Activated CD8-positive, alpha-beta memory T cell treated with anti-CD3 and anti-CD28 coated beads, Interleukin-2, amount 10 ng/mL, durations not matched to agents 7 days and 5 days (primary cell): ENCODE measurements at places on chromosomes 1 and 21.

DNA sequence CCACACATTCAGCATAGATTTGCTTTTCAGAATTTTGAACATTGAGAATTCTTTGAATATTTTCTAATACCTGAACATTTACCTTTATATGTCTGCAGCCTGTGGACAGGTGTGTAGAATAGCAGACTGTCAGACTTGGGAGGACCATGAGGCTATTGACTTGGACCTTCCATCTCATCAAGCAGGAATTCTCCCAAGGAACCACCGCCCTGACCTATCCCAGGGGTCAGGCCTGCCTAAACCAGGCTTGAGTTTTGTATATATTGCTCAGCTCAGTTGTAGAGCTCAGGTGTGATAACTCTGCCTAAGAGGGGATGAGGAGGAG is 53.2 kb downstream of the RUNX1 start:
- DNase-seq = no peak

GRCh38 chr1:78884685-78885452 is 121.7 kb downstream of the ADGRL4 start:
- no peak for DNase-seq

DNA sequence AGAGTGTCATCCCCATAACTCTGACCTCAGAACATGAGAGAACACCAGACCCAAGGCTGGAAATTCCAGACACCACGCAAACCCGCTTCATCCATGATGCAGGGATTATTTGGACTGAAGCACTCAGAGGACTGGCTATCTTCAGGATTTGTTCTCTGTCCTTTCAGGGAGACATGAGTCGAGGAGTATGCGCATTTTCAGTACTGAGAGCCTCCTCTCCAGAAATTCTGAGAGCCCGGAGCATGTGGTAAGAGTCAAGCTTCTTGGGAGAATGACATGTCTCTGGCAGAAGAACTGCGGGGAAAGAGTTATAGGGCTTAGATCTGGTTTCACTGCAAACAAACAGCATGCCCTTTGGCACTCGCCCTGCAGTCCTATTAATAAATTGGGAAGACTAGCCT is 6.9 kb downstream of the LAX1 start:
- DNase-seq = no peak

DNA sequence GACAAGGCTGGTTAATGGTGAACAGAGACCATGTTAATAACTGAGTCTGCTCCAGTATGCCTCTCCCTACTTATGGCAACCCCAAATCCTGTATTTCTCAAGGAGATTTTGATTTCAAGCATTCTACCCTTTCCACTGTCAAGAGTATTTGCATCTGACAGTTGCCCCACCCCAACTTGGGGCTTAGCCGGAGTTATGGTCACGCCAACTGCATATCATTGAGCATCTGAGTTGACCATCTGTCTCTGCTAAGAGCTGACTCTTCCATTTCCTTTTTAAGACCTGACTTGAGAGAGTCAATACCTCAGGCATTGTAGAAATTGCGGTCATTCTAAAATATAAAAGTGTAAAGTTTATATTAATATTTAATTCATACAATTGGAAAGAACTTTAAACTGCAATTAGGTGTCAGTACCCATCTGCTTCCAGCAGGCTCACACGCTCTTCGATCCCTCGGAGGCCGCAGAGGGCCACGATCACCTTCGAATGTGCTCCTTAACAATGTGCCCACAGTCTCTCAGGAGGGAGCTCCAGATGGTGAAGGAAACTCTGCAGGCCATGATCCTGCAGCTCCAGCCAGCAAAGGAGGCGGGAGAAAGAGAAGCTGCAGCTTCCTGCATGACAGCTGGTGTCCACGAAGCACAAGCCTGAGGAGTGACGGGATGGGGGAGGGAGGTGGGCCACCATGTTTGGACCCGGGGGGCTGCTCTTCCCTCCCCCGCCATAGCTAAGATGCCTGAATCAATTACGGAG is 409.8 kb downstream of the DISC1 start:
- no peak for DNase-seq

DNA sequence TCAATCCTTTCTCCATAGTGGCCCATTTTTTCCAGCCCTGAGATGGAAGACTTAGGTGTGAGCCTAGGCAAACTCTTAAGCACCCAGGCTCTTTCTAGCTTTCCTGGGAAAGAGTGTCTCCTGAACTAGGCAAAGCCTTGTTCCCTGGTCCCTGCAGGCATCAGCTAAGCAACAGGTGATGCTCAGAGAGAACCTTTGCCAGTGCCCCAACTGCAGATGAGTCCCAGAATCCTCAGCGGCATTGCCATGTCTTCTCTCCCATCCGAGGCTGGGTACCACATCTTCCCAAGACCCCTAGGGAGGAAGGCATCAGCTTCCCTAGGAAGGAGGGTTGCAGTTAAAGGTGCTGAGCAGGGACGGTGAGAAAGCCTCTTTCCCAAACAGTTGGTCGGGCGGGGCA is 8.2 kb upstream of the VSIG8 start:
- DNase-seq = no peak

GRCh38 chr21:38326429-38326828 is 69.6 kb downstream of the KCNJ15 start:
- no peak for DNase-seq

- DNase-seq = no peak
These were observed 26.1 kb upstream of the ZNF496 start for GRCh38 chr1:247357781-247358211.

GRCh38 chr1:5802606-5803005 is 189.6 kb downstream of the NPHP4 start:
- DNase-seq = no peak

DNA sequence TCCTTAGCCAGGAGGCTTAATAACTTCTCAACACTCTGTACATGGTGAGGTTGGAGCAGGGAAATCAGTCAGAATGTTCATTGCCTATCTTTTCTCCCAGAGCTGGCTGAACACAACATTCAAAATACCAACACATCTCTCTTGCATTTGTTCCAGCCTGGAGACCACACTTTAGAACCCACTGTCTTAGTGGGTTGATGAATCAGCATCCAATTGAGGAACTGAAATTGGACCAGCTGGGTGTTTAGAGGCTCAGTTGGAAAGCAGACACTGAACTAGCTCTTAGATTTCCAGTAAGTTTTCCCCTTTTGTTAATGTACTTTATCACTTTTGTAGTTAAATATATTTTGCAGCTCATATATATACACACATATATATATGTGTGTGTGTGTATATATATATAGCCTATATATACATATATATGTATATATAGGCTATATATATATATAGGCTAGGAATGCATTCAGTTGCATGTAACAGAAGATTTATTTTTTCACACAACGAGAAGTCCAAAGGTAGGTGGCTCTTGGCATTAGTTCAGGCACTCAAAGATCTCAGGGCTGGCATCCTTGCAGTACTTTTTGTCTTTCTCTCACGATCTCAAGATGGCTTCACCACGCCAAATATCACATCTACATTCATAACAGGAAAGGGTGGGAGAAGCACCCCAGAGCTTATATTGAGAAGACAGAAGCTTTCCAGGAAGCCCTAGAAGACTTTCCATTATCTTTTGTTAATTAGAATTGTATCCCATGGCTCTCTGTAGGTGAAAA is 35.0 kb upstream of the HUNK start:
- no peak for DNase-seq

DNA sequence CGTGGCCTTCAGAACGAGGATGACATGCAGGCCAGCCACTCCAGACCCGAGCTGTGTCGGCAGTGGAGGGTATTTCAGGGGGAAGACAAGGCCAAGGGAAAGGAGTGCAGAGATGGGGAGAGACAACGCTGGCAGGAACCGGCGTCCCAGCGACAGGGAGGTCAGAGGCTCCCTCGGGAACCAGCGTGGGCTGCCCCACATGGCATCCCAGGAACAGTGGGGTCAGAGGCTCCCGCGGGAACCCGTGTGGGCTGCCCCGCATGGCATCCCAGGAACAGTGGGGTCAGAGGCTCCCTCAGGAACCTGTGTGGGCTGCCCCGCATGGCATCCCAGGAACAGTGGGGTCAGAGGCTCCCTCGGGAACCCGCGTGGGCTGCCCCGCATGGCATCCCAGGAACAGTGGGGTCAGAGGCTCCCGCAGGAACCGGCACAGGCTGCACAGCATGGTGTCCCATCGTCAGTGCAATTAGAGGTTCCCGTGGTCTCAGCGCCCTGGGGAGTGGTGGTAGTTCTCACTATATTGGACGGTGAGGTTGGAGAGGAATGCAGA is 43.0 kb downstream of the SLC19A1 start:
- DNase-seq = no peak

DNA sequence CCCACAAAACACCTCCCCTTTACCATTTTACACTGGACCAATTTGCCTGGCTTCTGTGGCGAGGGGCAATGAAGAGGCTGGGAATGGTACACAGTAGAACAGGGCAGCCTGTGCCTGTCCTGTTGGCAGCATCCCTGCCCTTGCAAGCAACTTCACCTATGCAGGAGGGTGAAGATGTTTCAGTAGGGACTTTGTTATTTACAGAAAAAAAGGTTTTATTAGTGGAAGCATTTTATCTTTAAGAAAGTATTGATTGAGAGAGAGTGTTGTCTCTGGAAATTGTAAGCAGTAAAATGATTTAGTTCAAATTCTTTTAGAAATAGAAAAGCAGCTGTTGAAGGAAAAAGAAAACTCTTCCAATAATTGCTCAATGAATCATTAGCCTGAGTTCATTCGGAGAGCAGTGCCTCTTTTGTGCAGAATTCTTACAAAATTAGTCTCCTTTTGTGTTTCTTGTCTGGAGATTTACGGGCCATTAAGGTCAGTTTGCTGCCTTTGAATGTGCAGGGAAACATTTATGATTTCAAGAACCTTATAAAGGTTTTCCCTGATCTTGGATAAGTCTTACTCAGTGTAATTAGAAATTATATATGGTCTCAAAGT is 49.1 kb downstream of the HHAT start:
- no peak for DNase-seq

DNA sequence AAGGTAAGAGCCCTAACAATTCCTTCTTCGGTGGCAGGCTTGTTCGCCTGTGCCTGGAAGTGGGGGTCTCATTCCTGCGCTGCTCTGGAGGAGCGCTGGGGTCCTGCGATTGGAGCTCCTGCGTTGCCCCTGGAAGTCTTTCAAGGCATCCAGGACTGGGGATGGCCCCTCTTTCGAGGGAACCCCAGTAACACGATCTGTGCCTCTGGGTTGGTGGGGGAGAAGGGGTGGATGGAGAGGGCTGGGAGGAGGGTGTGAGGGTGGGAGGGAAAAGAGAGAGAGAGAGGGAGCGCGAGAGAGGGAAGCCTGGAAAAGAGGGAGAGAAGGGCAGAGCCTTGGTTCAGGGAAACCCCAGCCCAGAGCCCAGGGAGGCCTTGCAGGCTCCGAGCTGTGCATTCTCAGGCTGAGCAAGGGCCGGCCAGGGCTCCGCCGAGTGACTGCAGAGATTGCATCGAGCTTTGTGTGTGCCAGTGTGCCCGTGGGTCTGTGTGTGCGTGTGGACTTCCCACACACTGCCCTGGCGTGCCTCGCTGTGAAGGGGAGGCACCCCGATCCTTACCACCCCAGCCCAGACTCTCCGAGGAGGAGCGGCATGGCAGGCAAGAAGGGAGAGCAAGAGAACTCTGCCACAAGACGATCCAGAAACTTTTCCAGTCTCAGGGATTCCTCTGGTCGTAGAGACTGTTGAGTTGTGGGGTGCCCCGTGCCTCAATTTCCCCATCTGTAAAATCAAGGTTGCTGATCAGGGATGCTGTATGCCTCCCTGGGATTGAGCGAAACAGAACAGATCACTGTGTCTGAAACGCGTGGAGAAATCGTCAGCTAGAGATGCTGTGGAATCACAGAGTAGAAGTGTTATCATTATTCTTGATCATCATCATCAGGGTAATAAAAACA is 619 bp downstream of the BCL9 start:
- no peak for DNase-seq

- no peak for DNase-seq
These were observed 24.7 kb downstream of the NPHS2 start for GRCh38 chr1:179550746-179551682.

- DNase-seq = no peak
These were observed 36.8 kb downstream of the CLCA1 start for GRCh38 chr1:86505564-86505902.

- no peak for DNase-seq
These were observed 369.7 kb downstream of the MATN1 start for GRCh38 chr1:30353637-30354036.

DNA sequence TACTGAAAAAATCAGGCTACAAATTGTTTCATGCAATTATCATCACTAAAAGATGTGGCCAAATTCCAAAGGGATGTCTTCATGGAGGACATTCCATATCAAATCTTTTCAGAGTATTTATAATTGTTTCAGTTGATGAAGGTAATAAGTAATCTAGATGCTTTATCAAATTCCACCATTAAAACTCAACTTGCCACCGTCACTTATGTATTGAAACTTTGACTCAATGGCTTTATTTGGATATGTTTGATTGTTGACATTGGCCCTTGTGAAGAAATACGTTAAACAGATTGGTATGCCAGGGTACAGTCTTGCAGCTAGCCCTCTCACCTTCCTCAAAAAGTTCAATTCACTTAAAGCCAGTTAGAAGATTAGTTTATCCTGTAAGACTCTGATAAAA is 32.2 kb upstream of the PALMD start:
- DNase-seq = no peak

DNA sequence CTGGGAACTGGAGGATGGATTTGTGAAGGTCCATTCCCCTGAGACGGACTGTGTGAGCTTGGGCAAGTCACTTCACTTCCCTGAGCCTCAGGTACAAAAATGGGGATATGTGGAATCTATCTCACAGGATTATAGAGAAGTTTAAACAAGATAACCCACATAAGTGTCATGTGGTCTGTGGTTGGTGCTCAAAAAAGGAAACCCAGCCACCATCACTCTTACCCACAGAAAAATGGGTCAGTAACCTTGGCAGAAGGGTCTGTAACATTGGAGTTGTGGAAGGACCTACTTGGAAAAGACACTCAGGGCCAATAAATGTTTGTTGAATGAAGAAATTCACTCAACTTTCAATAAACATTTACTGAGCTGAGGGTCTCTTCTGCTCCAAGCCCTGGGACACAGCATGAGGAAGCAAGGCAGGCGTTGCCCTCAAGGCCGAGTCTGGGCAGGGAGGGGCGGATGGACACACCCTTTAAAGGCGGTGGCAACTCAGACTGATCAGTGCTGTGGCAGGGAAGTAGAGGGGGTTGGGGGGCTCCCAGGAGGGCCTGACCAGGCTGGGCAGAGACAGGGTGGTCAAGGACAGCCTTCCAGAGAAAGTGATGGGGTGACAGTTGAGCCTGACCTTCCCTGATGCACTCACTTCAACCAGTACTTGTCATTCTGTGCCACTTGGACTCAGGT is 66.7 kb upstream of the ACOT11 start:
- no peak for DNase-seq

DNA sequence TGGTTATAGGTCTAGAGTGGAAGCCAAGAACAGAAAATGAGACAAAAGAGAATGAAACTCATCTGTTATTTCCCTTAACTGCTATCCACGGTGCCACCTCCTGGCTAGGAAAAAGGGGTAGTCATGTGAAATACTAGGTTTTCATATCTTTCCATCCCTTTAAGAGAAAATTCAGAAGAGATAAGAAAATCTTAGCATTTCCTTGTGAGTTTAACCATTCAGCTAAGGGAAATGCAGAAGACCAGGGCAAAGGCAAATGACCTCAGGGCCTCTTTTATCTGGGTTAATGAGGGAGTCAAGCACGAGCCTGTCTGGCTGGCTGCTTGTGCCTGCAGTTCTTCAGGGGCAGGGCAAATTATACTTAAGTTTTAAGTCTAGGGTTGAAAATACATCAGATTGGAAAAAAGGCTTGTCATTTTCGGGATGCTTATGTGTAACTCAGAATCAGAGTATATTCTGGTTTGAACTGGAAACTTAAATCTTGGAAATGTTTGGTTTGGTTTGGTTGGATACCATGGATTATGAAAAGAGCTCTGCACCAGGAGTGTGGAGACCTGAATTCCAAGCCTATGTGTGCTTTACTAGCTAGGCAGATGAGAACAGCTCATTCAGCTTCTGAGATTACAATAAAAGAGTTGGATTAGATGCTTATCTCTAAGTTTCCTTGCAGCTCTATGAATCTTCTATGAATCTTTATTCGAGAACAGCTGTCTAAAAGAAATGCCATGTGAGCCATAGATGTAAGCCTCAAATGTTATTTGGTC is 19.9 kb downstream of the NIBAN1 start:
- DNase-seq = no peak
